ENCODE measurements at places on chromosomes 6 and 20. TPM values are rescaled to one million over a fixed set of nuclear protein-coding genes. Genes with fewer than 3 reads are reported as not detected.

TBX18 gene
- total RNA-seq = 2.5 TPM

OR12D3 gene
- not detected for total RNA-seq

MAP3K5 gene
- total RNA-seq = 9.5 TPM

SLC35D3 gene
- not detected for total RNA-seq

LHFPL5 gene
- total RNA-seq = 0.13 TPM

SH3BGRL2 gene
- 6.7 TPM for total RNA-seq

HRH3 gene
- total RNA-seq = not detected

MCHR2 gene
- not detected for total RNA-seq

NRM gene
- 26.2 TPM for total RNA-seq

MATN4 gene
- not detected for total RNA-seq

SOBP gene
- total RNA-seq = 0.98 TPM

GUCA1A gene
- total RNA-seq = 0.49 TPM

CST2 gene
- 1.5 TPM for total RNA-seq

LRRC73 gene
- under 0.01 TPM for total RNA-seq

HCK gene
- total RNA-seq = not detected

ABCF1 gene
- total RNA-seq = 37.8 TPM

ADGRB3 gene
- 1.4 TPM for total RNA-seq

REPS1 gene
- total RNA-seq = 18.6 TPM

SSTR4 gene
- not detected for total RNA-seq

DACT2 gene
- total RNA-seq = under 0.01 TPM

PKHD1 gene
- total RNA-seq = 2.2 TPM

FAM110A gene
- 5.8 TPM for total RNA-seq

PLA2G7 gene
- not detected for total RNA-seq

LTV1 gene
- total RNA-seq = 12.2 TPM

NEURL2 gene
- total RNA-seq = 9.5 TPM

PRSS16 gene
- 2.0 TPM for total RNA-seq

BRD2 gene
- 97.4 TPM for total RNA-seq

ISM1 gene
- 0.33 TPM for total RNA-seq

SLC22A3 gene
- total RNA-seq = 18.1 TPM

OR2H2 gene
- total RNA-seq = not detected

SLA2 gene
- not detected for total RNA-seq

COL12A1 gene
- total RNA-seq = 97.0 TPM

SRSF12 gene
- 4.2 TPM for total RNA-seq

FAM209B gene
- not detected for total RNA-seq

LYRM2 gene
- total RNA-seq = 9.8 TPM

HAO1 gene
- not detected for total RNA-seq

HCRTR2 gene
- not detected for total RNA-seq

ULBP1 gene
- total RNA-seq = 0.81 TPM

XKR7 gene
- total RNA-seq = not detected

PPP1R14C gene
- total RNA-seq = 11.9 TPM

KIAA0408 gene
- 0.98 TPM for total RNA-seq

ROMO1 gene
- 239 TPM for total RNA-seq

All from mesangial cell (primary cell).